DMS79 treated with DMSO at 0.1 percent for 48 hours (cell line): ENCODE measurements at places on chromosomes 7 and 10.
A peak's percentile ranks its signal among the peaks of the same experiment; 100 is the strongest.

DNA sequence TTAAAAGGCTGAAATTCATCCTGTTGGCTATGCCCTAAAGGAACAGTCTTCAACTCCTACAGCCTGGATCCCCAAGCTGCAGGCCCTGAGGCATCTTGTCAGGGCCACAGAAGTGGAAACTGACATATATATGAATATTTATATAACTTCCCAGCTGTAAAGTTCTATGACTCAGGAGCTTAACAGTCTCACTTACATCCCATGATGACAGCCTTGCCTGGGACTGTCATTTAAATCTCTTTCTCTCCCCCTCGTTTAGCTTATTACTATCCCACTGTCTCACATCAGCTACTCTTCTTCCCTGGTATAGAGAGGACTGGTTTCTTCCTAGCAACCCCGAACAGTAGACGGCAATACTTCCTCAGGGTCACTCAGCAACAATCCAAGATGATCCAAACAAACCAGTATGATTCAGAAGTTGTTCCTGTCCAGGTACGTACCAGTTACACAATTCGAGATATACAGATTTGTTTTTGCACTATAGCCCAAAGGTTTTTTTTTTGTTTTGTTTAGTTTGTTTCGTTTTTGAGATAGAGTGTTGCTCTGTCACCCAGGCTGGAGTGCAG, 22.7 kb downstream of the KIAA1549 start:
- DNase-seq = no peak

DNA sequence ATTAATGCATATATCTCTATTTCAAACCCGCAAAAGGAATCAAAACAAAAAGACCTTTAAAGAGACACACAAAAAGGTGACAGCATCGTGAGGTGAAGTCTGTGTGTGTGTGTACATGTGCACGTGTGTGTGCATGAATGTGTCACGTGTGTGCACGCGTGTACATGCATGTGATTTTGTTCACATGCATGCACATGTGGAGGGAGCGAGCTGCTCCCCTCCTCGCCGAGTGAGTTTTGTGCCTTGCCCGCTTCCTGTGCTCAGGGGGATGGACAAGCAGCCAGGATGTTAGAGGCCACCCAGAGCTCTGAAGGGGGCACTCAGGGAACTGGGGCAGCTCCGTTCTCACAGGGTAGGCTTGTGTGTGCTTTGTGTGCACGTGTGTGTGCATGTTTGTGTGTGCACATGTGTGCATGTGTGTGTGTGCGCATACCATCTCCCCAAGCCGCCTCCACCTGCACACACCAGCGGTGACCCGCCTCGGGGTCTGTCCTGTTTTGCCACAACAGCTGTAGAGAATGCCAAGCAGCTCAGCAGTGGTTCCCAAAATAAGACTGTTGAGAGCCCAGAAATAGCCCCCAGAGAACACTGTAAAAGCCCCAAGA, 191.2 kb downstream of the PTPRN2 start:
- DNase-seq = no peak

DNA sequence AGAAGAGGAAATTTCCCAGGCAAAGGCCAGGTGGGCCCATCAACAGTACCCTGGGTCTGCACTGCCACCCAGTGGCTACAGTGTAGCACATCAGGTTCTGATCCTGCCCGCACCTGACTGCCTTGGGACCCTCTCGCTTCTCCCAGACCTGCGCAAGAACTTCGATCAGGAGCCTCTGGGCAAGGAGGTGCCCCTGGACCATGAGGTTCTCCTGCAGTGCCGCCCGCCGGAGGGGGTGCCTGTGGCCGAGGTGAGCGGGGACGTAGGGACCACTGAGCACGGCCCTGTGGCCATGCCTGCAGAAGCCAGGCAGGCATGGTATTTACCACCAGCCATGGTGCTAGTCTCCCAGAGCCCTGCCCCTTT, 33.9 kb upstream of the SLC29A3 start:
- peak; percentile 6 for DNase-seq

GRCh38 chr10:22346096-22346661, 883 bp downstream of the SPAG6 start:
- no peak for DNase-seq

- no peak for DNase-seq
Measured at GRCh38 chr7:38280000-38280399, 6.6 kb upstream of the TARP start.

DNA sequence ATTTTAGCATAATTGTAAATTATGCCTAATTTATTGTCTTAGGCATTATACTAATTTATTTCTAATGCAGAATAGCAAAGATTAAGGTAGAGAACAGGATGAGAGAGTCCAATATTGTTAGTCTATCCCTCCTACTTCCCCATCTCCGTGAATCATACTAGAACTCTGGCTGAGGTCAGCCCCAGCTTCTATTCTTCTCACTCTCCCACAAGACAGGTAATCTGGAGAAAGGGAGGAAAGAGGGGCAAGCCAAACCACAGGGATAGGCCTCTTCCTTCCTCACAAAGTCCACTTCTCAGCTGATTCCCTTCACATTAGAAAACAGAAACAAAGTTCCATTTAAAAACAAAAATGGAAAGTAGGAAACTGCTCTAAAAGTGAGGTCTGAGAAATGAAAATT, 117.5 kb upstream of the LAMB4 start:
- no peak for DNase-seq

DNA sequence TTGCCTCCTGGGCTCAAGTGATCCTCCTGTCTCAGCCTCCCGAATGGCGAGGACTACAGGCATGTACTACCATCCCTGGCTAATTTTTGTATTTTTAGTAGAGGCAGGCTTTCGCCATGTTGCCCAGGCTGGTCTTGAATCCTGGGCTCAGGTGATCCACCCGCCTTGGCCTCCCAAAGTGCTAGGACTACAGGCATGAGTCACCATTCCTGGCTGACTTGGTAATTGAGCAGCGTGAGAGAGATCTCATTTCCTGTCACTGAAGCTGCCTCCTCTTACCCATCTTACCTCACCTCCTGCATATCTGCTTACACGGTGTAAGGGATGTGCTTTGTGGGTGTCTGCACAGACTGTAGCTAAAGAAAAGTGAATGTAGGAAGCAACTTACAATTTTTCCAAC, 9.7 kb downstream of the IFIT3 start:
- DNase-seq = no peak
